ENCODE measurements at places on chromosomes 11 and 22.
A peak's percentile ranks its signal among the peaks of the same experiment; 100 is the strongest.

- no peak for DNase-seq
Measured at GRCh38 chr22:35540595-35541253, at the start of gene RASD2. Gene RASD2, plus strand, starts transcription at chr22:35540831. Its CDS starts 5,979 bp downstream, at chr22:35546810.

- peak; percentile 49 for DNase-seq
Measured at GRCh38 chr11:58965246-58965985, 26.1 kb downstream of the GLYATL1 start.

GRCh38 chr22:28815111-28815510, 14.7 kb upstream of the XBP1 start:
- DNase-seq, result no peak

DNA sequence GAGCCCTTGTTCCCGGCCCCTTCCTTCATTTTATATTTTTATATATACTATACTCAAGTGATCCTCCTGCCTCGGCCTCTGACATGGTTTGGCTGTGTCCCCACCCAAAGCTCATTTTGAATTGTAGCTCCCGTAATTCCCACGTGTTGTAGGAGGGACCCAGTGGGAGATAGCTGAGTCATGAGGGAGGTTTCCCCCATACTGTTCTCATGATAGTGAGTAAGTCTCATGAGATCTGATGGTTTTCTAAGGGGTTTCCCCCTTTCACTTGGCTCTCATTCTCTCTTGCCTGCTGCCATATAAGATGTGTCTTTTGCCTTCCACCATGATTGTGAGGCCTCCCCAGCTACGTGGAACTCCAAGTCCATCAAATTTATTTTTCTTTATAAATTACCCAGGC, 7.2 kb upstream of the ZNF280A start:
- DNase-seq, result no peak

GRCh38 chr11:47538741-47539565, 14.0 kb downstream of the CELF1 start:
- no peak for DNase-seq

DNA sequence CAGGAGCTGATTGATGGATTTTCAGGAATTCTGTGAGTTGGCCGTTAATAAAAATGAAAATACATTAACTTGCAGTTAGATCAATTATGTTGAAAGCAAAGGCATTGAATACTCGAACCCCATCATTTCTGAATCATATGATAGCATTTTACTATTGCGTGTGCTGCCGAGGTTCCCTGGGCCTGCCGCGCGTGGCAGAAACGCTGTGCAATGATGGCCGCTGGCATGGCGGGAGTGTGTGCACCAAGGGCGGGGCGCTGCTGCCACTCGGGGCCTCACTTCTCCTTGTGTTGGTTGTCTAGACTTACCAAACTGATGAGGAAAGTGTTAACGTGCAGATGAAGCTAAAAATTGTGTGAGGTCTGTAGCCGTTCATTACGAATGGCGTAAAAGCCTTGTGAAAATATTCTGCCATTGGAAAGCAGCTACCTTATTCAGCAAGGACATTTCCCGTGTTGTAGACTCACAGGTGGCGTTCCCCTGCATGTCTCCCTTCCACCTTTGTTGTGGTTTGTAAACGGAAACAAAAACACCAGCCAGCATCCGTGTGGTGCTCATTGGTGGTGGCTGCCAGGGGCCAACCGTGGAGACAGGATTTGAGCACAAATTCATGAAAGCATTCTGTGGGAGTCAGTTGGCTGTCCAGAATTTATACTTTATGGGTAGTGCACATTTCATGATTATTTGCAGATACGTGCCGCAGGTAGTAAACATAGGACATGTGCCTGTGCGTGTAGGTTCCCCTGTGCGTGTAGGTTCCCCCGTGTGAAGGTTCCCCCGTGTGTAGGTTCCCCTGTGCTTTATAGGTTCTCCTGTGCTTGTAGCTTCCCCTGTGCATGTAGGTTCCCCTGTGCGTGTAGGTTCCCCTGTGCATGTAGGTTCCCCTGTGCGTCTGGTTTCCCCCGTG, 5.9 kb upstream of the GRAMD4 start:
- DNase-seq, result no peak

GRCh38 chr11:131658952-131659351, 288.5 kb downstream of the NTM start:
- DNase-seq, result no peak

Data from HCEC 1CT (cell line).